Endothelial cell (in vitro differentiated cells): ENCODE measurements at places on chromosomes 13 and 19.

- no peak for DNase-seq
Measured at GRCh38 chr13:43653395-43653794, 133.4 kb downstream of the ENOX1 start.

GRCh38 chr19:17721821-17722220, 2.5 kb downstream of the MAP1S start:
- DNase-seq, result peak; percentile 46

GRCh38 chr19:29526730-29527499, 1.1 kb downstream of the VSTM2B start:
- peak; percentile 18 for DNase-seq

DNA sequence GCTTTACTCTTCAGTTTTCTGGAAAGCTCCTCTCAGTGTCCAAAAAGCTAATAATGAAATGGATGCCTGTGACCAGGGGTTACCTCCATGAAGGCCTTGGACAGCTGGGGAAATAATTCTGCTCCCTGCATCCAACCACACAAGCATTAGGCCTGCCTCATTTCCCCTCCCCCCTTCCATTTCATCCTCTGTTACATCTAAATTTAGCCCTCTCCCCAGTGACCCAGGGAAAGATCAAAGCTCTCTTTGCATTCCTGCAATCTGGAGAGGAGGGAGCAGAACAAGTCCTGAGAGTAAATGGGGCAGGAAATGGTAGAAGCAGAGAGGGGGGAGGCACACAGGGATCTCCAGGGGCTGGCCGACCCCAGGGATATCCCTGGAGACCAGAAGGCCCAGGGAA, 452.7 kb downstream of the TSHZ3 start:
- no peak for DNase-seq

DNA sequence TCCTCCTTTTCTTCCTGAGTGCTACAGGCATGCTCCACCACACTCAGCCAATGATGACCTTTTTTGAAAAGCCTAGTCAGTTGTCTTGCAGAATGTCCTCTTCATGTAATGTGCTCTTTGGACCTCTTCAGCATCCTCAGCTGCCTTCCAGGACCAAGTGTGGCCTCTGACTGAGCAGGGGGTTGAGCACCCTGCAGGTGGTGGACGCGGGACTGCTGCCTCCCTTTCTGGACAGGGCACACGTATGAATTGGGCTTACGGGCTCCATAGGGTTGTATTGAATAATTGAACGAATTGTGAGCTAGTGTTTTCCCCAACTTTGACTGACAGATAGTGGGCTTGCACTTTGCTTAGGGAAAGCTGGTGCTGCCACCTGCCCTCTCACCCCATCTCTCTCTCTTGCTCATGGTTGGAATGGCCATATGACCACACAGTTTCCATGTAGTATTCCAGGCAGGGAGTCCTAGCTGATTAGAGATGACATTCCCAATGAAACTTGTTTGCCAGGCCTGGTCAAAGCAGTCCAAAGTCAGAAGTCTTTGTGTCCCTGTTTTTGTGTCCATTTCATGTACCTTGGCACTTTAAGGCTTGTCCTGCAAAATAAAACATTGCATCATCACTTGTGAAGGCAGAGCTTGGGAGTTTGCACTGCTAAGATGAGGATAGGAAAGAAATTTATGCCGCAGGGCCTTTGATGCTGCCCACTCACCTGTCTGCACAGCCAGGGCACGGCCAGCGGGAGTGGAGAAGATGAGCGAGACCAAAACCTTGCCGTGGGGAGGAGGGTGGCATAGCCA, 76.3 kb upstream of the NPAS1 start:
- DNase-seq, result no peak

GRCh38 chr19:30529876-30530275, 157.7 kb downstream of the ZNF536 start:
- no peak for DNase-seq

- DNase-seq, result no peak
Measured at GRCh38 chr13:33575378-33575777, 242.6 kb upstream of the RFC3 start.

GRCh38 chr19:18170714-18171255, 2.8 kb upstream of the IFI30 start:
- DNase-seq, result no peak

- DNase-seq, result no peak
Measured at GRCh38 chr13:23513455-23513854, 56.8 kb upstream of the TNFRSF19 start.

DNA sequence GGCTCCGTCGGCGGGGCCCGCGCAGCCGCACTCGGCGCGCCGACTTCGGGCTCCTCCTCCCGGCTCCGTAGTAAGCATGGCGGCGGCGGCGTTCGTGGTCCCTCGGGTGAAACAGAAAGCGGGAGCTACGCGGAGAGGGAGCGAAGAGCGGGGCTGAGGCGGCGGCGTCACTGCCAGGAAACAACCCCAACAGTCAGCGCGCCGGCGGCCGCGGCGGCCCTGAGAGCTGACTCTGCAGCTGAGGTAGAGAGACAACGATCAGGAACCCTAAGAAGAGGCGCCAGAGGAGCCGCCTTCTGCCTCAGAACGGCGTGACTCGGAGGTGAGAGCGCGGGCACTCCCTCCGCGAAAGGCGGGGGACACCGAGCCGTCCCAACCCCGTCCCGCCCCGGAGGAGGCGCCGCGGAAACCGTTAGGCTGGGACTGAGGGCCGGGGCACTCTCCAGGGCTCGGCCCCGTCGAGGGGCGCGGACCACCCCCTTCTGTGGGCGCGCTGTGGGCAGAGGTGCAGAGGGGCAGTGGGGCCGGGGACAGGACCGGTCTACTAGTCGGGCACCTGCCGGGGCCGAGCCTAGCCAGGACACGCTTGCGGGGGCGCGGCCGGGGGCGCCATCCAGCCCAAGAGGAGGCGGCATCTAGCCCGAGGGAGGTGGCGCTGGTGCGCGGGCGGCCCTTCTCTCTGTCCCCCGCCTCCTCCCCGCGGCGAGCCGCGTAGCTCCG, at the start of gene FNDC3A:
TSS of gene FNDC3A (plus strand) at position 57 of the 720 bp plus-strand sequence. CDS start 30,279 bp downstream, outside the sequence.
- peak; percentile 75 for DNase-seq

DNA sequence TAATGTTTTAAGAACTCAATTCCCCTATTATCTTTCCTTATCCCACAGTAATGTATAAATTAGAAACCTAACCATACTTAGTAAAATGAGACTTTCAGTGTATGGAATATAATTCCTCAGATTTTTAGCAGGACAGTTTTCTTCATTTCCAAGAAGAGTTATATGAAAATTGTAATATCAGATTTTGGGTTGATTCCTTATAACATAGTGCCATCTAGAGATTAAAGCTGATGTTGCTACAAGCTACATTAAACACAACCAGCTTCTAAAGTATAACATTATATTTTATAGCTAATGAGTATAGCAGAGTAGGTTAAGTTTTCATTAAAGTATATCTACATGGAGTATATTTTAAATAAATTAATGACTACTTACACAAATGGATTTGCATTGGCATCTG, 99.7 kb upstream of the MIR17HG start:
- DNase-seq, result no peak

GRCh38 chr19:42606660-42607351, 12.1 kb upstream of the CEACAM8 start:
- peak; percentile 83 for DNase-seq
